NCI-H146 (cell line): ENCODE measurements at places on chromosomes 12 and 14.

DNA sequence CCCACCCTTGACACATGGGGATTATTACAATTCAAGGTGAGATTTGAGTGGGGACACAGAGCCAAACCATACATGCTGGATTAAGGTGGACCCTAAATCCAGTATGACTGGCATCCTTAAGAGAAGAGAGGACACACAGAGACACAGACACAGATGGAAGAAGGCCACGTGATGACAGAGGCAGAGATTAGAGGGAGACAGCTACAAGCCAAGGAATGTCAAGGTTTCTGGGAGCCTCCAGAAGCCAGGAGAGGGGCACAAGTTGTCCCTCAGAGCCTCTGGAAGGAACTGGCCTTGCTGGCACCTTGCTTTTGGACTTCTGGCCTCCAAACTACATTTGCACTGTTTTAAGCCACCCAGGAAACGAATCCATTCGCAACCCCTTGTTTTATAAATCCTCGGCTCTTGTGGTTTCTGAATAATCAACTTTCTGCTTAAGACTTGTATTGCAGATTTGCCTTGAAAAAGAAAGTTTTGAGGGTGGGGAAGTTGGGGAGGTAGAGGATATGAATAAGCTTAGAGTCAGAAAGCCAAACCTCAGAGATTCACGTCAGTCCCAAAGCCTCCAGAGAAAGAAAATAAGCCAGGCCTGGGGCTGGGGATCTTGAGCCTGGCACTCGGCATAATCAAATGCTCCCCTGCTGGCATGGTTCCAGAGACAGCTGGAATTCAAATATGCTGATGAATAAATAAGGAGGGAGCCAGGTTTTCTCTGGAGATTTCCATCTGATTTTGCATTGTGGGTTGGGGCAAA lies 224.2 kb upstream of the PWP1 start:
- peak; percentile 39 for DNase-seq

GRCh38 chr14:101072531-101072930 lies 169.0 kb upstream of the RTL1 start:
- no peak for DNase-seq

DNA sequence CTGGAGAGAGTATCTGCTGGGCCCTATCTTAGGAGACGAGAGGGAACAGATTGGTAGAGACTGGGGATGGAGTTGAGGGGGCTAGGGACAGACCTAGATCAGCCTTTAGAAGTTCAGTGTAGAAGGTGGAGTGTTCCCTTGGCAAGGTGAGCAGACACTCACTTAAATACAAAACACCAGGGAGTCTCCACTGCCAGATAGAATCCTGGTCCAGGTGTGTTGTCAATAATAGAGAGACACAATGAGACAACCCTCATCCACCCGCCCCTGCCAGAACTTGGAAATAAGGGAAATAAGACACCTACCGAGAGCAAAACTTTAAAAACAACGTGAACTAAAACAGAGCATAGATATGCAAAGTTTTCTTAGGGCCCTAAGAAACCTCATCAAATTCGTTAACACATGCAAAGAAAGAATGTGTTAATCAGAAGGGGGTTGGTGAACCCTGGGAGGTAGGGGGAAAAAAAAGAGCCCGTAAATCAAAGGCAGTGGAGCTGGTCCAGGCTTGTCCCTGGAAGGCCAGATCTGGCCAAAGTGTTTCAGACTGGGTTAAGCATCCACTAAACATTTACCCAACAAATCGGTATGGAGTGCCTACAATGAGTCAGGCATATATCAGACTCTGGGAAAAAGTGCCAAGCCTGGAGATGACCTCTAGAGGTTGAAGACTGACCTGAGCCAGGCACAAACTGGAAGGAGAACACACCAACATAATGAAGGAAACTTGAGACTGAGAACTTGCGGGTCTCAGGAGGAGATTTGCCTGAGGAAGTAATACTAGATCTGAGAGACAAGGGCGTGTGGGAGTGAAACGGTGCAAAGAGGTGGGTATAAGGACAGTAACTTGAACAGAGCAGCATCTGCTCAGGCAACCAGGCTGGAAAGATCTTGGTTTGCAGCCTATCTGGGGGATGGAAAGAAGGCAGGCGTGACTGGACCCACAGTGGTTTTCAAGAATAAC lies 37.0 kb upstream of the OTX2 start:
- peak; percentile 27 for DNase-seq

GRCh38 chr14:95616745-95617144 lies 69.5 kb upstream of the TCL1B start:
- DNase-seq: no peak

GRCh38 chr12:46590991-46591703 lies 218.6 kb upstream of the SLC38A2 start:
- no peak for DNase-seq

DNA sequence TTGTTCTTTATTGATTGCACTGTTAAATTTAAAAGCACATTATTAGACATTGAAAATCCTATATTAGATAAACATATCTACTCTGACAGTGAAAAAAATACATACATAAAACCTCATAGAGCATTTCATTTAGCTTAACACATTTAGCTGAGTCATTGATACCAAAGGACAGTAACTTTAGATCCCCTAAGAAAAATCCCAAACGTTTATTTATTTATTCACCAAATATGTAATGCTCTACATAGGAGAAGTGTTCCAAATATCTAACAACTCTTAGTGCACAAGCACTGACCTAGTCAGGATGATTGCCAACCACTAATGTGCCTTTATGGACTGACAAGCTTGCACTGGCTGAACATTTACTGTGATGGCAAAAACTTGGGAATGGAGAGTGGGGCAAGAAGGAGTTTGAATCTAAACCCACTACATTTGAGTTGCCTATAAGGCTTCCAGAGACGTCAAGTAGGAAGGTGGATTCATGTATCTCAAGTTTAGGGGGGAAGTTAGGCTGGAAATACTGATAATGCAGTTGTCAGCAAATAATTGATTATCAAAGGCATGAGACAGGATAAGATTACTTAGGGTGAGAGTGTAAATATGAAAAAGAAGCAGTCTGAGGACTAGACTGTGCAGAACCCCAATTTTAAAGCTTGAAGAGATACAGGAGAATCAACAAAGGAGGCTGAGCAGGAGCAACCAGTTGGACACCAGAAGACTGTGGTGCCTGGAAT lies 156.4 kb downstream of the PLCZ1 start:
- DNase-seq: no peak

- DNase-seq: no peak
These were observed 194.0 kb upstream of the ALG10 start for GRCh38 chr12:33828326-33828725.

- DNase-seq: no peak
These were observed 8.1 kb upstream of the GLTP start for GRCh38 chr12:109888179-109889020.

- no peak for DNase-seq
These were observed 207.6 kb downstream of the BCL11B start for GRCh38 chr14:99064262-99064954.

- DNase-seq: peak; percentile 46
These were observed at the start of gene TTC7B for GRCh38 chr14:90815822-90816662. Gene TTC7B (minus strand): TSS chr14:90816430. CDS start chr14:90816295, 135 bp downstream.

- DNase-seq: no peak
These were observed 3.4 kb downstream of the KCNA5 start for GRCh38 chr12:5047094-5047493.

GRCh38 chr12:103326190-103326589 lies 169.6 kb downstream of the C12orf42 start:
- DNase-seq: peak; percentile 80

GRCh38 chr12:57553343-57554202 lies 3.7 kb downstream of the KIF5A start:
- DNase-seq: no peak

GRCh38 chr12:14936224-14936861 lies 2.0 kb downstream of the ERP27 start:
- peak; percentile 14 for DNase-seq

DNA sequence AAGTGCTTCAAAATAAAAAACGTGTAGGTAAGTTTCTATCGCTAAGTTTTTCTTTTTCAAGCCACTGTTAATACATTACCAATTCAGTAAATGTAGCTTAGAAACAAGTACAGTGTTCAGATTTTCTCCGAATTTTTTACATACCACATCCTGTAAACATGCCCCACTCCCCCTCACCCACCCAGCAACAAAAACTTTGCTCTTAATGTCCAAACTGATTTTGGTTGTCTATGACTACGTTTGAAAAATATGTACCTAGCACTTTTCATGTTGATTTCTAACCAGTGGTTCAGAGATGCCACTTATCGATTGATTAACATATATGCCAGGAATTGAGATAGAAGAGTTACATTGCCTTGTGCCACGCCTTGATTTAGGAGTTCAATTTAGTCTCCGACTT lies 663 bp upstream of the LIN7A start:
- DNase-seq: no peak

DNA sequence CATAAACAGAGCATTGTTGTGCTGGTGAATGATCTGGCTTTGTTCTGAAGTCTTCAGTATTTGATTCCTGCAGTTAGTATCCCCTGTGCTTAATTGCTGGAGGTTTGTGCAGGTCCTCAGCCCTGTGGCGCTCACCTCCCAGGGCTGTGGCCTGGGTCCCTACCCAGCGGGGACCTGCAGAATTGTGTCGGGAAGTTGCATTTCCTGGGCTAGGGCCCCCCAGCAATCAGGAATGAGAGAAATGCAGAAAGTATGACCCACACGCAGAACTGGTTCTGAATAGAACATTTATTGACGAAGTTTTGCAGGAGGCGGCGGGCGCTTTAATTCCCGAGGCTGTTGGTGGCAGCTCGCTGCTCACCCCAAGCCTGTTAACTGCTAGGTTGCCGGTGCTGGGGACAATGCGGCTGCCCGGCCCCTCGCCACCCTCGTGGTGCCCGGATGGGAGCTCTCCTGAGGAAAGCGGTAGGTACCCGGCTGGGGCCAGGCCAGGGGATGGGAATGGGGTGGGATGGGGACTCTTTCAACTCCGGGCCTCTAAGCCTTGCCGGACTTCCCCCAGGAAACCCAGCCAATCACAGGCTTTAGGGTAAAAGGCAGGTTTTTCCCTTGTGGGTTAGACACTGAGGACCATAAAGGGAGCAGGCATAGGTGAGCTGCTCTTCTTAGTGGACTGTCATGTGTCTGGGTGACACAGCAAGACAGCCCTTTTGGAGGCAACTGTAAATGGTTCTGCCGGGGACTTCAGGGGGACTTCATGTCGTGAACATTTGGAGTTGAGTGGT lies 11.6 kb downstream of the PLEKHG3 start:
- peak; percentile 57 for DNase-seq

GRCh38 chr14:102451064-102451352 lies 58.6 kb downstream of the ANKRD9 start:
- no peak for DNase-seq

- no peak for DNase-seq
These were observed 138.5 kb downstream of the KICS2 start for GRCh38 chr12:64083285-64084210.

DNA sequence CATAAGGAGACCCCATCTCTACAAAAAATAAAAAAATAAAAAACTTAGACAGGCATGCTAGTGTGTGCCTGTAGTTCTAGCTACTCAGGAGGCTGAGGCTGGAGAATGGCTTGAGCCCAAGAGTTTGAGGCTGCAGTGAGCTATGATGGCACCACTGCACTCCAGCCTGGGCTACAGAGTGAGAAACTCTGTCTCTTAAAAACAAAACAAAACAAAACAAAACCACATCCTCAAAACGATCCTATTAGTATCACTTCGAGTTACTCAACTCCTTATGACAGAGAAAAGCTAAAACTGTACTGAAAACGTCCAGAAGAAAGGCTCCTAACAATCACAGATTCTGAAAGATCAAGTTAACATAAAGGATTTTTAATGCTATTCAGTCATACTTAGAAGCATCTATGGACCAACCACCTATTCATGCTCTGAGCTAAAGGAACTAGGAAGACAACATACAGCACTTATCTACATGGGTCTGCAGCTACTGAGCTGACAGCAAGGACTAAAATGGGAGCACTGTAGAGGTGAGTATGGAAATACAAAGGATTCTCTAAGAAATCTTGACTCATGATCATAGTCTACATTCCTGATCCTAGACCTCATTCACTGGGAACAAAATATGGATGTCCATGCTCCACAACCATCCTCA lies 75.3 kb upstream of the DUSP6 start:
- no peak for DNase-seq

GRCh38 chr12:131124487-131125280 lies 171.0 kb downstream of the ADGRD1 start:
- DNase-seq: no peak

- no peak for DNase-seq
These were observed 169.1 kb upstream of the RMST start for GRCh38 chr12:97293541-97293940.
